ENCODE measurements at places on chromosomes 7 and 10. TPM values are rescaled to one million over a fixed set of nuclear protein-coding genes. Genes with fewer than 3 reads are reported as not detected.

Gene TUBB8
- total RNA-seq: not detected

Gene NPS
- total RNA-seq: not detected

- DNase-seq: no peak
Observed at GRCh38 chr10:75432763-75433162, 1.3 kb downstream of the LRMDA start.

DNA sequence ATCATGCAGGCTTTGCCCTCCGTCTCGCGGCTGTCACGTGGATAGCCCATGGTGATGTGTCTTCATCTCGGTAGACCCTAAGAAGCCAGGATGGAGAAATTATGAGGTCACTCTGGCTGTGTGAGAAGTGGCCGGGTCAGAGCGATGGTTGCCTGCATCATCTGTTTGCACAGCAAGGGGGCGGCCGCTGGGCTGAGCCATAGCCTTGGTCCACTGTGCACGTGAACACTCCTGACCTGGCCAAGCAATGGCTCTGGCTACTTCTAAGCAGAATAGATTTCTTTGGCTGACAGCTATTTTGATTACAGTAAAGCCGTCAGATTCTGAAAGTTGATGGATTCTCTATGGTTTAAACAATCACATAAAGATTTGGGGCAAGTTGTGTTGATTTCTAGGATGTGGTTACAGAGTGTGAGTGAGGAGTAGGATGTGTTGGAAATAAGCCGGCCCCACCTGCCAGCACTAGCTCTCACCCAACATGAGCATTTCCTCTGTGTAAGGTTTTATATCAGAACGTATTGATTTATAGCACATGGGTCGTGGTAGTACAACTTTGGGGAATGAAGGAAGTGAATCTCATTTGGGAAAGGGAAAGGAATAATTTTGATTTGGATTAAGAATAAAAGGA is 214.4 kb upstream of the GPR26 start:
- DNase-seq: no peak

DNA sequence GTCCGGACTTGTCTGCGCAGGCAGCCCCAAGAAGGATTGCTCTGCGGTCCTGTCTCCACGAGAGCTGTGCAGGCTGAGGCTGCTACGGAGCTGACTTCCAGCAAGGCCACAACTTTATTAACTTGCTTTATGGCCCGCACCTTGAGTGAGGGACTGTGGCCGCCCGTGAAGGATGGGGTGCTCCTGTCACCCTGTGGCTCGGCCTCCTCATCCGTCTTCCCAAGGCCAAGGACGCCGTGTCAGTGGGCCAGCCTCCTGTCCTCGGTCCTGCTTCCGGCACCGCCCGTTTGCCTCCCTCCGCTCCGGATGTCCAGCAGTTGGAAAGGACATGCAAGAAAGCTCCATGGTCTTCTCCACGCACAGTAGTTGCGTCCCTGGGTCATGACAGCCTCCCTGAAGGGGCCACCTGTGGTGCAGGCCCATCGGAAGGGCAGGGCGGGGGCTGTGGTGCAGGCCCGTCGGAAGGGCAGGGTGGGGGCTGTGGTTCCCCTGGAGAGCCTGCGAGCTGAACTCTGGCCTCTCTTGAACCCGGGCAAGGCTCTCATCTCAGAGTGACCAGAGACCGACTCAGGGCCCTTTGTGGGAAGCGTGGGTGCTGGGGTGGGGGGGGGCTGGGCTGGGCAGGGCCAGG is 87.1 kb downstream of the NKX6-2 start:
- DNase-seq: no peak

GRCh38 chr7:22872096-22872807 is 49.6 kb upstream of the TOMM7 start:
- no peak for DNase-seq

- DNase-seq: no peak
Observed at GRCh38 chr10:83724471-83725241, 414.7 kb upstream of the GHITM start.

DNA sequence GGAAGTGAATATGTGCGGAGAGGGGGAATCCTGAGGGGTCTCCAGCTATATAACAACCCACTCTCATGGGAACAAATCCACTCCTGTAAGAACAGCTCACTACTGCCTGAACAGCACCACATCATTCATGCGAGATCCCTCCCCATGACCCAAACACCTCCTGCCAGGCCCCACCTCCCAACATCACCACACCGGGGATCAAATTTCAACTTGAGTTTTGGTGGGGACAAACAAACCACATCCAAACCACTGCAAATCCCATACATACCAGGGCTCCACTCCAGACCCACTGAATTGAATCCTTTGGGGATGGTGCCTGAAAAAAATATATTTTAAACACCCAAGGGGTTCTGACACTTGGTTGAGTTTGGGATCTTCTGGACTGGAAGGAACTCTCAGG is 181.5 kb upstream of the PLXNA4 start:
- no peak for DNase-seq
